ENCODE measurements at places on chromosomes 4 and X.

- DNase-seq: peak; percentile 34
Measured at GRCh38 chr4:125244848-125245450, 69.8 kb upstream of the FAT4 start.

- no peak for DNase-seq
Measured at GRCh38 chrX:150446151-150446550, 83.0 kb downstream of the MAMLD1 start.

GRCh38 chr4:182649698-182650477, 267.3 kb downstream of the DCTD start:
- no peak for DNase-seq

GRCh38 chrX:151974336-151975227, at the start of gene GABRE:
TSS of gene GABRE (minus strand) at chrX:151974676. CDS start at chrX:151974625, 51 bp downstream.
- DNase-seq: no peak

DNA sequence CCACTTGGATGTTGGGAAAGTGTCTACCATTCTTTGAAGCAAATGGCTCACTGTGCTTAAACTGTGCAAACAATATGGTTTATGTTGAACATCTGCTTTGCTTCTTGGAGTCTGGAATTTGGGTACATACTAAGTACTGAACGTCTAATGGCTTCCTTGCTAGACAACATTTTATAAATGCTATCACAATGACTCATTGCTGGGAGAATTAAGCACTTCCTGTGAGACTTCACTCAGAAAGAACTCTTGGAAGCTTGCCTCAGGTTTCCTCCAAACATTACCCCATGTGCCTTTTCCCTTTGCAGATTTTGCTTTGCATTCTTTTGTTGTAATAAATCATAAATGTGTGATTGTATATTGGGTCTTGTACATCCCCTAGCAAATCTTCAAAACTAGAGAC, 139.7 kb downstream of the PACRGL start:
- DNase-seq: peak; percentile 48

- peak; percentile 85 for DNase-seq
Measured at GRCh38 chr4:158020734-158021346, 152.0 kb downstream of the GASK1B start.

- DNase-seq: peak; percentile 78
Measured at GRCh38 chr4:76590798-76591281, 155.8 kb downstream of the SHROOM3 start.

GRCh38 chrX:123167621-123168020, 16.5 kb upstream of the GRIA3 start:
- no peak for DNase-seq

DNA sequence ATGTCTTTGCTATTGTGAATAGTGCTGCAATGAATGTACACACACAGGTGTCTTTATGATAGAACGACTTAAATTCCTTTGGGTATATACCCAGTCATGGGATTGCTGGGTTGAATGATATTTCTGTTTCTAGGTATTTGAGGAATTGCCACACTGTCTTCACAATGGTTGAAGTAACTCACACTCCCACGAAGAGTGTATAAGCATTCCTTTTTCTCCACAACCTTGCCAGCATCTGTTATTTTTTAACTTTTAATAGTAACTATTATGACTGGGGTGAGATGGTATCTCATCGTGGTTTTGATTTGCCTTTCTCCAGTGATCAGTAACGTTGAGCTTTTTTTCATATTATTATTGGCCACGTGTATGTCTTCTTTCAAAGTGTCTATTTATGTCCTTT, 17.6 kb upstream of the DCUN1D4 start:
- DNase-seq: peak; percentile 93

DNA sequence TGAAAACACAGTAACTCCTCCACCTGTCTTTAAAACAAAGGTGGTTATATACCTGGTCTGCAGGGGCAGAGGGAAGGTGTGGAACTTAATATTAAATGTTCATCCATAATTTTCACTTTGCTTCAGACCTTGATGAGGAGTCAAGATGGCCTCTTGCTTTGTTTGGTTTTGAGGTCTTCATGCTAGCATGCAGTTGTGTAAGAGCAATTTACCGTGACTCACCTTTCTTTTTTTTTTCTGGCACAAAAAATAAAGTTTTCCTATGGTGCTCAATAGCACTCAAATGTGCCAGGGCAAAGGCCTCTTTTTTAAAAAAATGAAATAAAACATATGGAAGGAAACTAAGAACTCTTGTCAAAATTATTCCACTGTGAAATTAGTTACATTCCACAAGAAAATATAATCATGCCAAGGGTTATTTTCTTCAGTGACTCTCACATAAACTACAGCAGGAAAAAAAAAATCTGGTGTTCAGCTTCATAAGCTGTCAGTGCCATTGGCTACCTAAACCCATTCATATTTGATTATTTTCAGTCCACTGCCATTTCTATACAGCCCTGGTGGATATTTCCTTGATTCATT, 128.2 kb downstream of the SLC7A11 start:
- peak; percentile 28 for DNase-seq

- DNase-seq: peak; percentile 63
Measured at GRCh38 chrX:65035446-65035770, 59.2 kb upstream of the ZC4H2 start.

DNA sequence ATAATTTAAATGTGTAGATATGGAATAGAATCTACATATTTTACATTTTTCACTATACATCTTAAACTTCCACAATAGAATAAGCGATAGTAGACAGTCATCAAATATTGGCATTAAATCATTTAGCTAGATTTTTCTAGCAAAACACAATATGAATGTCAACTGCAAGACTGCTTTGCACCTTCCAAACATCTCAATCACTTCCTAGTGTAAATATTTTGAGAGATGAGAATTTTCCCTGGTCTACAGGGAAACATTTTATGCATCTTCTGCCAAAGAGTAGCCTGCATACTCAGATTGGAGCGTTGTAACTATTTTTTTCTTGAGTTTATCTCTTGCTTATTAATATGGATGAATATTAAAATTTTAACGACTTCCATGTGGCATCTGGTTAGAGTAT, 897.4 kb downstream of the CENPC start:
- no peak for DNase-seq

Data from kidney glomerular epithelial cell (primary cell).